ENCODE measurements at places on chromosomes 3 and 15.
A peak's percentile ranks its signal among the peaks of the same experiment; 100 is the strongest.

- DNase-seq: peak; percentile 64
These were observed 1.3 kb upstream of the SPTSSB start for GRCh38 chr3:161372321-161373260.

DNA sequence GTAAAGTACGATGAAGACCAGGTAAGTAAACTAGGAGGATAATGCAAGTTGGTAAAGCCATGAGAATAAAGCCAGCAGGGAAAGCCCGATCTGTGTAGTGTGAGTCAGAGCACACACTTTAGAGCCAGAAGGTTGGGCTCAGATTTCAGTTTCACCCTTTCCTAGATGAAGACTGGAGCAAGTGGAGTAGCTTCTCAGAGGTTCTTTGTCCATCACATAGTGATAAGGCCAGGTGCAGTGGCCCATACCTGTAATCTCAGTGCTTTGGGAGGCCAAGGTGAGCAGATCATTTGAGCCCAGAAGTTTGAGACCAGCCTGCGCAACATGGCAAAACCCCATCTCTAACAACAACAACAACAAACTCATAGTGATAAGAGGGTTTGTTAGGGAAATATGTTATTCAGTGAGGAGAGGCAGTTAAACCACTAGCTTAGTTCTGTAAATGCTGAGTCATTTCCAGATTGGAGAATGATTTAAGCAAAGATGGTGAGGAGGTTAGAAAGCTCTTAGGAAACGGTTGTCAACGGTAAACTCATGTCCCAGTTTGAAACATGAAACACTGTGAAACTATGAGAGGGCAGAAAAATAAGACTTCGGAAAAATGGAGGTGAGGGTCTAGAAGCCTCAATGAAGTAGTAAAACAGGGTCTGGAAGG, 39.0 kb downstream of the IL12A start:
- peak; percentile 69 for DNase-seq

DNA sequence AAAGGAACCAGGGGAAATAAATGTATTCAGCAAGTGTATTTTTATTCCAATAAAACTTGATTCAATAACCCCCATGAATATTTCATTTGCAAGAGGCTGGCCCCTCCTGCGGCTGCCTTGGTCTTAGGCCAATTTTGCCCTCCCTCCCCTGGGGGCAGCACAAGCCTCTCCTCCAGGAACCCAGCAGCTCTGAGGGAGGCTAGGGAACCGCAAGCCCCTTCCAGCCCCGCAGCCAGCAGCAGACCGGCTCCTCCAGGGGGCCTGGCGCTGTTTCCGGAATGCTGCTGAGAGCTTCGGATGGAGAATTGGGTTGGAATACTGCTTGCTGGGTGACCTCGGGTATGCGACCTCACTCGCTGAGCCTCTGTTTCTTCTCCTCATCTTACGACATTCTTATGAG, 150.1 kb downstream of the RAB11A start:
- DNase-seq: no peak

GRCh38 chr3:160038862-160039562, 50.4 kb downstream of the IL12A start:
- peak; percentile 54 for DNase-seq

GRCh38 chr3:44074181-44074580, 167.5 kb upstream of the TOPAZ1 start:
- DNase-seq: no peak

GRCh38 chr3:44762690-44763089, 1.1 kb downstream of the KIF15 start:
- DNase-seq: no peak

DNA sequence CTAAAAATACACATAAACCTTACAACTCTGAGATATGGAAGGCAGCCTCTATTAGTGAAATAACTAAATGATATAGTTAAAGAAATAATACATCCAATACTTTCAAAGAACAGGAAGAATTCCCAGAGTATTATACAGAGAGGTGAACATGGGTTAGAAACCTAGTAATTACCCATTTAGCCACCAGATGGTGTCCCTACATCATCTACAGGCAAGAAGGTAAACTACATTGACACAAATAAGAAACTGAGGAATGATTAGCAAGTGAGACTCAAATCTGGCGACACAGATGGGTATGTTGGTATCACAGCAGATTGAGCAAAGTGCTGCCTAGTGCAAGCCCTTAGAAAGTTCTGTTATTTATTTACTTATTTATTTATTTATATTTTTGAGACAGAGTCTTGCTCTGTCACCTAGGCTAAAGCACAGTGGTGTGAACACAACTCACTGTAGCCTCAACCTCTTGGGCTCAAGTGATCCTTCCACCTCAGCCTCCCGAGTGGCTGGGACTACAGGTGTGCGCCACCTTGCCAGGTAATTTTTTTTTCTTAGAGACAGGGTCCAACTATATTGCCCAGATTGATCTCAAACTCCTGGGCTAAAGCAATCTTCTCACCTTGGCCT, 28.2 kb downstream of the NEK4 start:
- peak; percentile 62 for DNase-seq

DNA sequence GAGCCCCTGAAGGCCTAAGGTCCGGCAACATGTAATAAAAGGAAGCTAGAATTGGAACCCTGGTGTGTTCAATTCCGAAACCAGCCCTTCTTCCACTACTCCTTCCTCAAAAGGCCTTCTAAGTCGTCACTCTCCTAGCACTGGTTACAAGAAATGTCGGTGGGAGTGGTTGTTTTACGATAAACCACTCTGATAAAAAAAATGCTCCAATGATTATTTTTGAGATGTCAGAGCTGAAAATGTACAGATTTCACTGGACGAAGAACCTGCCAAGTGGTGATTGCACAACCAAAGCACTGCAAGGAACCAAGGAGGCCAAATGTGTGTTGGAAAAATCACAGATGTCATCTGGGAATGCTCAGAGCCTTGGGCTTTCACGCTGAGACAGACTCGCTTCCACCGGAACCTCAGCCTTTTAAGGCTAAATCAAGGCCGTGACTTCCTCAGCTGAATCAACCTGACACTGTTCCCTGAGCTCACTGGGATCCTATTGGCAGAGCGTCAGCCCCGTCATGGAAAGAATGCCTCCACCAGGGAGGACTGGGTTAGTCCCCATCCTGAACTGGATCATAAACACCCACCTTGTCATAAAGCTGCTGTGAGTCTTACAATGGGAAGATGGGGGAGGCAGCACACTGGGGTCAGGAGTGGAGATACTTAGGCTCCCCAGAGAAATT, 108.1 kb upstream of the THBS1 start:
- DNase-seq: peak; percentile 88

- no peak for DNase-seq
These were observed 53.7 kb downstream of the PIK3CB start for GRCh38 chr3:138781012-138781470.

DNA sequence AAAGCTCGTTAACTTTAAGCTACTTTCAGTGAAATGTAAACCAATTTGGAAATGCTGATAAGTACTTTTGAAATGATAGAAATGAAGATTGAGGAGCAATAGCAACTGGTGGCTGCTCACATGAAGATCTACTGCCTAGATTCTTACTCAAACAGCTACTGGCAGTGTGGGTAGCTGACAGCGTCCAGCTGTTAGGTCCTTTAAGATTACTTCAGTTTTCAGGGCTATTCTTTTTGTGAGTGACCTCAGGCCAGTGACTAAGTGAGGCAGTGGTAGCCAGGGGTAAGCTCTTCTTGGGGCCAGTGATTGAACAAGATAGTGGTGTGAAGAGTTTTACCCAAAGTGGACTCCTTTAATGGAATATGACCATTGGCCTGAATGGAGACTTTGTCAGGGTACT, 41.3 kb downstream of the NECTIN3 start:
- DNase-seq: no peak

DNA sequence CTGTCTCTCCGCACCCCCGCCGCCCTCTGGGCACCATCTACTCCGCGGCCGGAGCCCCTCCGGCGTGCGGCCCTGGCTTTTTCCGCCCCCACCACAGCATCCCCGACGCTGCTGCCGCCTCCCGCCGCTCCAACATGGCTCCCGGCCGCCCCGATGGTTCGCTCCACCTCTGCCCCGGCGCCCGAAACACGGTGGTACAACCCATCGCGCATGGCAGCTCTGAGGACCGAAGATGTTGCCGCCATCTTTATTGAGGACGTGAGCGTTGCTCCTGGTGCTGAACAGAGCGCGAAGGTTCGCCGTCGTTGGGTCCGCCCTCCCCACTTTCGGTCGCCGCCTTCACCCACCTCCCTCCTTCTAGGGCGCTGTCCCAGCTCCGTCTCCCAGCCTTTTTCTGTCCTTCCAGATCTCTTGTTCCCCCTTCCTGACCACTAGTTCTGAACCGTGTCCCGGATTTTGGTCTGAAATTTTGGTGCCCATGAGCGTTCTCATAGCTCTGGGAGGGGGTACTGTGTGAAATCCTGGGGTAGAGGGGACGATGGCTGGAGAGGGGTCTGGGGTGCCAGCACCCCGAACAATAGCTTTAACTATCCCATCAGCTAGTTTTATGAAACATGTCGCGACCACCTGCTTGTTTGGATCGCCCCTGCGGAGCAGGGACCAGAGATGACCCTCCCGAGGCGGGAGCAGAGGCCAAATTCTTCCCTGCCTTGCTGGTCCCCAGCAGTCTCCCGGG, at the start of gene CELSR3:
Gene CELSR3 (minus strand): TSS at position 134 of the 736 bp plus-strand sequence. CDS start 252 bp downstream, outside the sequence.
- peak; percentile 88 for DNase-seq

GRCh38 chr3:82558081-82558480, 796.6 kb upstream of the GBE1 start:
- DNase-seq: no peak

DNA sequence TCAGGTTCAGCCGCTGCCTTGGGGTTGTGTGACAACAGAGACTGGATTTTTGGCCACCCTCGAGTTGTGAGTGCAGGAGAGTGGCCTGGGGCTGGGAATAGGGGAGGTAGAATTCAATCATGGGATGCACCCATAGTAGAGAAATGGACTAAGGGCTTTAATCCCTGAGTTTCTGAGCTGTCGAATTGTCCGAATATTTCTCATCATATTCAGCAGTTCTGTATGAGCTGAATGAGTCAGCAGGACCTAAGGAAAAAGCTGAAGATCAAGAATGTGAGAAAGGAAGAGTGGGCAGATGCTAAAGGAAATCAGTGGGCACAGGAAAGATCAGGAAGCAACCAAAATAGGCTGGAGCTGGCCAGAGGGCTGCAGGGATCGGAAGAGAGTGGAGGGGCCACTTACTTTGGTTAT, 44.4 kb upstream of the SACM1L start:
- DNase-seq: peak; percentile 72

DNA sequence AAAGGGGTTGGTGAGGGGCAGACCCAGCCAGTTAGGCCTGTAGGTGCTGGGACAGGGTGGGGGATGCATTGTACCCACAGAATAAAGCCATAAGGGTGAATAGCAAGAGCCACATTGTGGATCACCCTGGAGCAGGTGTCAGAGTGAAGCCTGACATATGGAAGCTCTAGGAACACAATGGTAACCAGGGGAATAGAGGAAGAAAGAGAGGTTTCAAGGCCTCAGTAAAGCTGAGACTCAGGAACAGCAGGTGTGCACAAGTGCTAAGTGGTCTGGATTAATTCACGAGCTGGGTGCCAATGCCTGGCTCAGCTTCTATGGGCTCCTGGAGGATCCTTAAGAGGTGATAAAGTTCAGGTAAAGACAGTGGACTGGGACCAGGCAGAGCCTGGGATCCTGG, 323.7 kb upstream of the CTNNB1 start:
- no peak for DNase-seq

DNA sequence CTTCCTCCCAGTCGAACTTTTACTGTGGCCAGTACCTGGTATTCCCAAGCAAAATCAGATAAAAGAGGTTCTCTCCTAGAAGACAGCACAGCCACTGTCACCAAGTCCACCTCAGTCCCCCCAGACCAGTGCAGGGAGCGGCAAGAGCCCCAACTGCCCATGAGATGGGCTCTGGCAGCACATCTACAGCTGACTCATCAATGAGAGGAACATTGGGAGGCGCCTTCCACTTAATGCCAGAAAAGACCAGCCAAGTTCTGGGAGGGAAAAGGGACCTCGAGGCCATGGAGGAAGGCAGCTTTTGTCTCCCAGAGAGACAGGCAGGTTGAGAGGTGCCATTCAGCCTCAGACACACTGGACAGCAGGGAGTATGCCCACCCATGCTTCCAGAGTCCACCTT, 28.2 kb downstream of the POC1A start:
- peak; percentile 61 for DNase-seq

GRCh38 chr3:94071713-94072284, 8.9 kb downstream of the NSUN3 start:
- no peak for DNase-seq

- DNase-seq: no peak
These were observed 88.9 kb upstream of the THBS1 start for GRCh38 chr15:39491886-39492490.

DNA sequence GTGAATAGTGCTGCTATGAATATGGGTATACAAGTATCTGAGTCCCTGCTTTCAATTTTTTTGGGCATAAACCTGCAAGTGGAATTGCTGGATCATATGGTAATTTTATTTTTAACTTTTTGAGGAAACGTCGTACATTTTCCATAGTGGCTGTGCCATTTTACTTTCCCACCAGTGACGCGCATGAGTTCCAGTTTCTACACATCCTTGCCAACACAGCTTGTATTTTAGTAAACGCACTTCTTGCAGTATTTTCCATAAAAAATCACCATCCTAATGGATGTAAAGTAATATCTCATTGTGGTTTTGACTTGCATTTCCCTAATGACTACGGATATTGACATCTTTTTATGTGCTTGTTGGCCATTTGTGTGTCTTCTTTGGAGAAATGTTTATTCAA, 105.0 kb downstream of the NFKBIZ start:
- DNase-seq: no peak

- DNase-seq: no peak
These were observed 18.8 kb upstream of the MOBP start for GRCh38 chr3:39448506-39449233.

DNA sequence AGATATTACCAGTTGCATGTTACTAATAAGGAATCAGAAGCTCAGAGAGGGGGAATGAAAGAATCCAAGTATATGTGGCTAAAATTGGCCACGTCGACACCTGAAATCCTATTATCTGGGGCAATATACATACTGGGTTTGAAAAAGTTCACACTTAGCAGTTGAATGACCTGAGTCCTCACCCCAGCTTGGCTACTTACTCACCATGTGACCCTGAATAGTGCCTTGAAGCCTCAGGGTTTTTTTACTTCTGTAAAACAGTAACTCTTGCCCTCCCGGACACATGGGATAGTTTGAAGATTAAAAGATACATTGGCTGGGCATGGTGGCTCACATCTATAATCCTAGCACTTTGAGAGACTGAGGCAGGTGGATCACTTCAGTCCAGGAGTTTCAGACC, 342.2 kb upstream of the TPRG1 start:
- no peak for DNase-seq

- no peak for DNase-seq
These were observed 19.4 kb downstream of the CA12 start for GRCh38 chr15:63362196-63362595.

DNA sequence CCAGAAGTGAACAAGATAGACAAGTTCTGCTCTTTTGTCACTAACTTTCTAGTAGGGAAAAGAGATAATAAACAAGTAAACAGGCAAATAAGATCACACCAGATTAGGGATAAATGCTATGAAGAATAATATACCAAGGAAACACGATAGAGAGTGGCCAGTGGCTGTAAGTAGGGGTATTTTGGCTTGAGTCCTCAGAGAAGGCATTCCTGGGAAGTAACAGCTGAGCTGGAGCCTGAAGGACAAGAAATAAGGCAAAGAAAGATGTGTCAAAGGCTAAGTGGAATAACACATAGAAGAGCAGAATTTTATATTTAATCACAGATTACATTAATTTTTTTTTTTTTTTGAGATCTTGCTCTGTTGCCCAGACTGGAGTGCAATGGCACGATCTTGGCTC, 366.2 kb downstream of the ZIC1 start:
- DNase-seq: no peak

Measured in AG20443 (cell line).